Cerebellar nuclear complex (tissue), 1 donor: ENCODE measurements at places on chromosomes 4 and X.

GRCh38 chr4:3348621-3349020, 55.8 kb downstream of the RGS12 start:
- no peak for DNase-seq

DNA sequence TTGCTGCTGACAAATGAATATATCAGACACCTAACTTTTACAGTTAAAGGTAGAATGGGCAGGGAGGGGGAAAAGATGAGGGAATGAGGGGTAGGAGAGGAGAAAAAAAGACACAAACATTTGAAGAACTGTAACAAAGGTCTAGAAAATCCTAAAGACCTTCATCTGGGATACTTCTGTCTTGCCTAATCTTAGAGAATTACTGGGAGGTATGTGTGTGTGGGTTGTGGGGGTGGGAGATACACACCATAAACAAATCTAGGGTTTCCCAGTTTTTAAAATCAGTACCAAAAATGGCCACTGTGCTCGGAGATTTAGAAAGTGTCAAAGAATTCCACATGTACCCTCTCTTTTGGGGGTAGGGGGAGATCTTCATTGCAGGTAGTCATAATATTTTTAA, 166.7 kb downstream of the SH3KBP1 start:
- no peak for DNase-seq

GRCh38 chr4:117328333-117328732, 243.0 kb upstream of the TRAM1L1 start:
- DNase-seq, result no peak

DNA sequence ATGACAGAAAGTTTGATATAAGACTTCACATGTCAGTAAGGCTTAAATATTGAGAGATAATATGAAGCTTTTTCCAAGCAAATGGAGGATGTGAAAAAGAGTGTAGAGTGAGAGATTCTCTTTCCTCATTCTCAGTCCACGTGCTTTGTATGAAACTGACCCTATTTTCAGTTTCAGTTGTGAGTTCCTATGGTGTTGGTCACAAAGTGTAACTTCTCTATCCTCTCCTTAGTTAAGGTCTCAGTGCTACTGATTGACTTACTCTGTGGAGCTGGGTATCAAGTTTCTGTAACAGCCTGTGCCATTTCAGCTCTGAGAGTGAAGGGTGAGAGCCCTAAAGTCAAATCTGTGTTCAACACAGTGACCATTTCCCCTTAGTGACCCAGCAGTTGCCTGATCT, 277.2 kb downstream of the EPHA5 start:
- DNase-seq, result no peak

DNA sequence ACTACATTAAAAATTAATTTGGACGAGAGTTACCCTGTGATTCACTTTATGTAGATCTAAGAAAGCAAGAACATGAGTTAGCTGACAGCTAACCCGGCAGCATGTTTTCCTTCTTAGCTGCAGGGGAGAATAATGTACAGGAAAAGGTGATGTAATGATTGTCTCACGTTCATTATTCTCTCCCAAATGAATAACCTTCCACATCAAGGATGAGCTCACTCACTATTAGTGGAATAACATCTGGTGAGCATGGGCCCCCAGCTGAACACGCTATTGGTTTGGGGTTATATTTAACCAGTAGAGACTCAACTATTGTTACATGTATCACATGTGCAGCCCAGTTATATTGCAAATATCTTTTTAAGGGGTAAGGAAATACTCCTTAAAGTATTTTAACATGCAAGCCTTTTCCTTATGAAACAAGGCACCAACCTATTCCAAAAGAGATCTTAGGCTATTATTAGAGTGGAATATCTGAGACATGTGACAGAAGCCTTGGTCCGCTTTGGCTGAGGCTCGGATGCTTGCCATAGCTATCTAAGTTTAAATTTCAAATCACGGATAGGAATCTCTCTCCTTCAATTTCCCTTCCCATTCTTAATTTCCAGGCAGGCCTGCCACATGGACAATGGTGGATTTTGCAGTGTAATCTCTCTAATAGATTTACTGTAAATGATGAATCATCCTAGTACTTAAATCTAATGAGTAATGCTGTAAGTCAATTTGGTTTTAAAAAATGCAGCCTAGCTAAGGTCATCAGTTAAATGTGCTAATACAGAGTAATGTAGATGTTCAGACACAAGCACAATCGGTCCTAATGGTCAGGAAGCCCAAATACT, 99.0 kb upstream of the OTUD4 start:
- no peak for DNase-seq

GRCh38 chr4:188650516-188650915, 511.3 kb downstream of the TRIML1 start:
- no peak for DNase-seq

GRCh38 chr4:119626420-119626819, 2.2 kb downstream of the PDE5A start:
- DNase-seq, result no peak

- DNase-seq, result no peak
Observed at GRCh38 chr4:4704267-4704666, 155.2 kb upstream of the MSX1 start.

GRCh38 chr4:102862747-102863146, 6.0 kb upstream of the CISD2 start:
- no peak for DNase-seq

GRCh38 chrX:38206542-38206941, 14.1 kb downstream of the SRPX start:
- no peak for DNase-seq

GRCh38 chr4:151158979-151159378, 59.6 kb downstream of the RPS3A start:
- no peak for DNase-seq

DNA sequence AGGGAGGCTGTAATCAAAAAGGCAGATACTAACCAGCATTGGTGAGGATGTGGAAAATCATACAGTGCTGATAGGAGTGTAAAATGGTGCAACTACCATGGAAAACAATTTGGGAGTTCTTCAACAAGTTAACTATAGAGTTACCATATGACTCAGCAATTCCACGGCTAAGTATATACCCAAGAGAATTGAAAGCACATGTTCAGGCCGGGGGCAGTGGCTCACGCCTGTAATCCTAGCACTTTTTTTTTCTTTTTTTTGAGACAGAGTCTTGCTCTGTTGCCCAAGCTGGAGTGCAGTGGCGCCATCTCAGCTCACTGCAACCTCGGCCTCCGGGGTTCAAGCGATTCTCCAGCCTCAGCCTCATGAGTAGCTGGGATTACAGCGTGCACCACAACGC, 15.0 kb upstream of the CD99L2 start:
- DNase-seq, result no peak

GRCh38 chr4:70603856-70604255, 11.8 kb downstream of the AMBN start:
- DNase-seq, result no peak
